ENCODE measurements at places on chromosomes 5 and 9.

DNA sequence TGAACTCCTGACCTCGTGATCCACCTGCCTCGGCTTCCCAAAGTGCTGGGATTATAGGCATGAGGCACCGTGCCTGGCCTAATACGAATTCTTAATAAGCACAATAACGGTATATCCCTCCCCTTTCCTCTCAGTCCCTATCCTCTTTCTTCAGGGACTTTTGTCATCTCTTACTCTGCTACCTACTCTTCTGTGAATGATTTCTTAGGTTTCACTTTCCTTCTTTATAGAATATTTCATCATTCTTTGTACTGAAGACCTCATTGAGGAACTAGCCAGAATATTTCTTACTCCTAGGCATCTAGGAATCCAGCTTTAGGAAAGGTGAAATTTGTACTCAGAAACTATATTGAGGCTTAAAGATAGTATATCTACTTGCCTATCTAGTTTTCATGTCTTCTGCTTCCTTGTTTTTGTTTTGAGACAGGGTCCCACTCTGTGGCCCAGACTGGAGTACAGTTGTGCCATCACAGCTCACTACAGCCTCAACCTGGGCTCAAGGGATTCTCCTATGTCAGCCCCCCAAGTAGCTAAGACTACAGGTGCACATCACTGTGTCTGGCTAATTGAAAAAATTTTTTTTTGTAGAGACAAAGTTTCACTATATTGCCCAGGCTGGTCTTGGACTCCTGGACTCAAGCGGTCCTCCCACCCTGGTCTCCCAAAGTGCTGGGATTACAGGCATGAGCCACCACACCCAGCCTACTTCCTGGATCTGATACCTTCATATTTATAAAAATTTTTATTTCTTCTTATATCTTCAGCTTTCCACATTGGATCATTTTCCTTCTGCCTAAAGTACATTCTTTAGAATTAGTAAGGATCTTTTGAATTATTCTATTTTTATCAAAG, 69.7 kb downstream of the GPBP1 start:
- no peak for DNase-seq

DNA sequence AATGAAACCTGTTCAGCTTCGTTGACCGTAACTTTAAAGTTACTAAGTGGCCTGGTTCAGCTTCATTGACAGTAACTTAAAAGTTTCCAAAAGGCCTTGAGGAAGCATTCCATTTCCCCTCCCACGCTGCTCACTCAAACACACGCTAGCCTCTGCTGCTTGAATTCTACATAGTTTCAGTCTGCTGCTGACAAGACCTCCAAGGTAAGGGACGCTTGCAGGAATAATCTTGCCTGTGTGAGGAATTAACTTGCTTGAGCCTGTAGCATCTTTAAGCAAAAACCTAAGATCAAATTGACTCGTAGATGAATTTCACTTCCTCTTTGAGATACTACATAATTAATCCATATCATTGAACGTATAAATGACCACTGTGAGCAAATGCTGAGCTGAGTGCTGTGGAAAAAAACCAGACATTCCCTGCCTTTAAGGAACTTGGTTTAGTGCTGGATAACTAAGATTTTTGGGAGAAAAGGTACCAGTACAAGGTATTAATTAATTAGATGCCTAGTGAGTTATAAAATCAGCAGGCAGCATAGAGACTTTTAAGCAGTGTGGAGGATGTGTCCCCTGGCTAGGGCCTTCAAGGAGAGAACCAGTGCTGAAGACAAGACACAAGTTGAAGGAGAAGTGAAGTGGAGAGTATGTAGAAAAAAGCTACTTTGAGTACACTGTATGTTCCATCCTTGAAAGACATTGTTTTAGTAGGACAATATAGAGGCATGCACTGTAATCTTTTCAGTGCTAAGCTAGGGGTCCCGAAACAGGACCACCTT, 39.2 kb downstream of the GRAMD2B start:
- no peak for DNase-seq

DNA sequence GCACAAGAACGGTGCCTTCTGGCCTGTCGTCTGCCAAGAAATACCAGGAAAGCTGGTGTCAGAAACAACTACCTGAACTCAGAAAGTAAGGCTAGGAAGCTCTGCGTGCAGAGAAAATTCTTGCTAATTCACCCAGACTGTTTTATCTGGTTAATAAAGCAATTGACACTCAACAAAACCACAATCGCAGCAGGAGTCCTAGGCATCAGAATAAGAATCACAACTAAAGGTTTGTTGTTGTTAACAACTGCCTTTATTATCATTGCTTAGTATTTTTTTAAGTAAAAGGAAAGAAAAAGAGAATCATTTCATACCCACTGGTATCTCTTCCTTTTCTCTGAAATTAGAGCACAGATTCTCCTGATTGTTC, 3.9 kb upstream of the ISL1 start:
- no peak for DNase-seq

- DNase-seq: no peak
Observed at GRCh38 chr9:91677331-91677730, 253.7 kb upstream of the NFIL3 start.

DNA sequence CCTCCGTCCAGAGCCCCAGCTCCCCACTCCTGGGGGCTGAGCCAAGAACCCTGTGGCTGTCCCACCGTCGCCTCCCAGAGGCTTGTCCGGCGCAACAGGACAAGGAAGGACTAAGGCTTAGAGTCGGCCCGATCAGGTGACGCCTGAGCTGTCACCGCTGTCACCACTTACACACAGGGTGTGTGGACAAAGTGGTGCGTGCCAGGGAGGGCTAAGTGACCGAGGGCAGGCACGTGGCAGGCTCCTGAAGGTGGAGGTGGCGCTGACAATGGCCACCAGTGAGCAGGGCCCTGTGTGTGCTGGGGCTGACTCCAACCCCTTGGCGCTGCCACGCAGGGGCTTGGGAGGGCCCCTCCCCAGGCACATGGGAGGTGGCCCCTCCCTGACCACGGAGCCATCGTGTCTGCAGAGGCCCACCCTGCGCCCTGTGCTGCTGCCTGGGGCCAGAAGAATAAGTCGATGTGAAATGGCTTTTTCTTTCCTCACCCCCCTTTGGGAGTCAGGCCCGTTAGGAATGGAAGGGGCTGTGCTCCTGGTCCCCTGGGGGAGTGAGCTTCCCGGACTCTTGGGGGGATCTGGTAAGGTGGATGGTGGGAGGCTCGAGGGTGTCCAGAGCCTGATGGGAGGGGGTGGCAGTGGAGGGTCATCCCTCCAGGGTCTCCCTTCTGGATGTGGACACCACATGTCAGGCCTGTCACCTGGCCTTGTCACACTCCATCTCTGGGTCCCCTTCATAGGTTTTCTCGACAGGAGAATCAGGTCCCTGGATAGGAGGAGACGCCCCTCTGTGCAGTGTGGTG, 2.6 kb upstream of the GPSM1 start:
- no peak for DNase-seq

- DNase-seq: no peak
Observed at GRCh38 chr9:22030101-22030598, 21.0 kb upstream of the CDKN2B start.

GRCh38 chr5:129748913-129749880, 1.3 kb downstream of the MINAR2 start:
- DNase-seq: no peak

- no peak for DNase-seq
Observed at GRCh38 chr5:77398458-77398857, 93.7 kb downstream of the WDR41 start.

- DNase-seq: no peak
Observed at GRCh38 chr5:110268985-110269384, 457.5 kb downstream of the TMEM232 start.

GRCh38 chr9:98164912-98165311, 27.5 kb downstream of the CORO2A start:
- DNase-seq: no peak

DNA sequence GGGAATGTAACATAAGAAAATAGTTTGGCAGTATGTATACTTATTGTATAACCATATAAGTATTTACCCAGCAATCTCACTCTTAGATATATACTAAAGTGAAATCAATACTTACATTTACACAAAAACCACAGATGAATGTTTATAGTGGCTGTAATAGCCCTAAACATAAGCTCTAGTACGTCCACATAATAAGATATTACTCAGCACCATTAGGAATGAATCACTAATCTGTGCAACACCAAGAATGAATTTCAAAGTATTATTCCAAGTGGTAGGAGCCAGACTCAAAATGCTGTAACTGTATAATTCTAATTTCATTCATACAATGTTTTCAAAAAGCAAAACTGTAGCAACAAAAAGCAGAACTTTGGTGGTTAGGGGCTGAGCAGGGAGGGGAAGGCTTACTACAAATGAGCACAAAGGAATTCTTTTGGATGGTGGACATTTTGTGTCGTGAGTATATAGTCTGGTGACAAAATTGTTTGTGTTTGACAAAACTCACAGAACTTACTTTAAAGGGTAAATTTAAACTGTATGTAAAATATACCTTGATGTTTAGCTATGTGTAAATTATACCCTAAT, 11.9 kb upstream of the C5orf46 start:
- no peak for DNase-seq

DNA sequence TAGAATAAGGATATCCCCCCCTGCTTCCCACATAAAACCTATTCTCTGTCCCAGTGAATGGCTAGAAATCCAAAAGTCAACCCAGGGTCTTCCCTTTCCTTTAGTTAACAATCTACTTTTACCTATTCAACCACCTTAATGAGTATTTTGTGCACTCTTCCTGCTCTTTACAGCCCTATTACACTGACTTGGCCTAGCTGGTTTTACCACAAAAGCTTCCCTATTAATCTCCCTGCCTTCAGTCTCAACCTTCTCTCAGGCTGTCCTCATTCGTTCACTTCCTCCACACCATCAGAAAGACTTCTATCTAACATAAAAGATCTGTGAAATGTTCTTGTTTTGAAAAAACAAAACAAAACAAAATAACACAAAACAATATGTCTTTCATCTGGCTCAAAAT, 16.2 kb downstream of the CTNNAL1 start:
- DNase-seq: no peak

DNA sequence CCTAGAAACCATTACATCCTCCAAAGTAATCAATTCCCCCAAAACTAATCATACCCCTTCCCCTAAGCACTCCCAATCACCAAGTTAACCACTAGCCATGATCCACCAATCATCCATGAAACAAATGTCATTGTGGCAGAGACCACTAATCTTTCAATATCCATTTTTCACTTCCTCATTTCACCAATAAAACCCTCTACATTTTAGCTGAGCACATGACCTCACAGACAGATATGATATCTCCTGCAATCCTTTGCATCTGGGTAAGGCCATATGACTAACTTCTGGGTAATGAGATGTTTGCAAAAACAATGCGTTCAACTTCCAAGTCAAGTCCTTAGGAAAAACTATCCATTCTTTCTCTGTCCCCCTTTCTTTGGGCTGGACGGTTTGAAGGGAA, 20.7 kb downstream of the OR2S2 start:
- DNase-seq: no peak

GRCh38 chr5:61817472-61818326, 485.6 kb downstream of the ZSWIM6 start:
- DNase-seq: no peak

- no peak for DNase-seq
Observed at GRCh38 chr5:53991942-53992341, 318.4 kb downstream of the ARL15 start.

DNA sequence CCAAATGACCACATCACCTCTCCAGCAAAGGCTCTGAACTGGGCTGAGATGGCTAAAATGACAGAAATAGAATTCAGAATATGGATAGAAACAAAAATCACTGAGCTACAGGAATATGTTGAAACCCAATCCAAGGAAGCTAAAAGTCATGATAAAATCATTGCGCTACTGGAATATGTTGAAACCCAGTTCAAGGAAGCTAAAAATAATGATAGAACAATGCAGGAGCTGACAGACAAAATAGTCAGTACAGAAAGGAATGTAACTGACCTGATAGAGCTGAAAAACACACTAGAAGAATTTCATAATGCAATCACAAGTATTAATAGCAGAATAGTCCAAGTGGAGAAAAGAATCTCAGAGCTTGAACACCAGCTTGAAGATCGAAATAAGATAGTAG, 394.9 kb upstream of the GRAMD2B start:
- DNase-seq: no peak

GRCh38 chr9:131271506-131271931, 4.8 kb downstream of the FAM78A start:
- no peak for DNase-seq

DNA sequence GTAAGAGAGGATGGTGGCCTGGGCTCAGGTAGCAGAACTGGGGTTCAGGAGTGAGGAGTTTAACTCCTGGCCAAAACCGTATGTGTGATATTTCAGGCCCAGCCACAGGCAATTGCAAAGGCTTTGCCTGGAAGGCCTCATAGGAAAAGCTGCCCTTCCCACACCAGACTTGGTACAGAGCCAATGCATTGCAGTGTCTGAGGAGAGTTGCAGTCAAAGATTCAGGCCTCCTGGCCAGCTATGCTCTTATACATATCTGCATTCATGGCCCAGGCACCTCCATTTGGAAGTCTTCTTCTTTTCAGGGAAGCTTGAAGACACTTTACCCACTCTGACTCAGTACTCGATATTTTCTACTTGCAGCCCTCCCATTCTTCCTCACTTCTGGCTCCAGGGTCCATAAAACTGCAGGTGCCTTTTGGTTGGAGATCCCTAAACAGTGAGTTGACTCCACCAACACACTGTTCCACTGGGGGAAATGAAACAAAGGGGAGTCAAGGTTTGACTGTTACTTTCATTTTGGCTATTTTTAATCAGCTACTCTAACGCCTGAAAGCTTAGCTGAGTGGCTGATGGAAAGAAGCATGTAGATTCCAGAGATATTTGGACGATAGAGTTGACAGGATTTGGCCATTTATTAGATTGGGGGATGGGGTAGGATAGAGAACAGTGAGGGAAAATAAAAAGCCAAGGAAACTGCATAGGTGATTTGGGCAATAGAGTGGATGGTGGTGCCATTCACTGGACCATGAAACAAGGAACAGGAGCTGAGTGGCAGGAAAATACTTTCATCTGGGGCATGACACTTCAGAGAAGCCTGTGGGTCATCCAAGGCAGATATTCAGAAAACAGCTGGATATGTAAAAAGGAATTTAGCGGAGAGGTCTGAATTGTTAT, 30.6 kb upstream of the IL33 start:
- no peak for DNase-seq

GRCh38 chr9:129109537-129109903, 1.1 kb downstream of the CRAT start:
- DNase-seq: no peak

- no peak for DNase-seq
Observed at GRCh38 chr5:43302481-43302880, 10.7 kb downstream of the HMGCS1 start.

- no peak for DNase-seq
Observed at GRCh38 chr9:91056917-91057316, 255.3 kb downstream of the SYK start.

- no peak for DNase-seq
Observed at GRCh38 chr9:101225271-101225670, 159.5 kb downstream of the BAAT start.

GRCh38 chr9:117809751-117810150, 105.5 kb downstream of the TLR4 start:
- DNase-seq: no peak

DNA sequence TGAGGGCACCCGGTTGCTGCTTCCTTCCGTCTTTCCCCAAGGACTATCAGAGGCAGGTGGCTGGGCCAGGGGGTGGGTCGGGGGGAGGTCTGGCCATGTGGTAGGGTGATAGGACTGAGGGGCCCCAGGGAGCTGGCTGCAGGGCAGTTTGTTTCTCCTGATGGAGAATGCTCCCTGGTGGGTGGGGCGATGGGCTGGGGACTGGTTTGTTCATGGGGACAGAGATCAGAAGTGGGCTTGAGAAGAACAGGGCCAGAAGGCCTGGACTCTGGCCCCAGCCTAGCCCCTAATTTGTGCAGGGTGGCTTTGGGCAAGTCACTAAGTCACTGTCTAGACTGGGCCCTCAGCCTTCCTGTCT, 117.4 kb downstream of the RGS3 start:
- no peak for DNase-seq

GRCh38 chr9:19114680-19115270, 12.1 kb upstream of the HAUS6 start:
- no peak for DNase-seq
